ENCODE measurements at places on chromosomes 3 and 15.

- DNase-seq, result peak; percentile 78
These were observed 133.1 kb downstream of the SMAD6 start for GRCh38 chr15:66834881-66835878.

GRCh38 chr15:49235446-49236124 lies 65.5 kb downstream of the GALK2 start:
- peak; percentile 65 for DNase-seq

DNA sequence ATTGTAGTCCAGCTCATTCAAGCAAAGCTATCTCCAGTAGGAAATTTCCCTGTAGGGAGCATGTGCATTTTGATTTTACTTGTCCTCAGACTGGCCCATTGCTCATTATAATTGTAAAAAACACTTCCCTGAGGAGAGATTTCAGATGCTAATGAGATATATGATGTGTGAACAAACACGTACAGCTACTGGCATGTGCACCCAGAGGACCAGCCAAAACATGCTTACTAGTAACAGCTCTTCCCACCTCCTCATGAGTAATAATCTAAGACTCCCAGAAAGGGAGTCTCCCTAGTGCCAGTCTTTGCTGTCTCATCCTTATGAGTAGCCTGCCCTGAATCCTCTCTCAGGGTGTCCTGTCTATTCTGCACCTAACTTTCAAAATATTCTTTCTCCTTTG lies 43.4 kb downstream of the FBXO22 start:
- DNase-seq, result no peak

DNA sequence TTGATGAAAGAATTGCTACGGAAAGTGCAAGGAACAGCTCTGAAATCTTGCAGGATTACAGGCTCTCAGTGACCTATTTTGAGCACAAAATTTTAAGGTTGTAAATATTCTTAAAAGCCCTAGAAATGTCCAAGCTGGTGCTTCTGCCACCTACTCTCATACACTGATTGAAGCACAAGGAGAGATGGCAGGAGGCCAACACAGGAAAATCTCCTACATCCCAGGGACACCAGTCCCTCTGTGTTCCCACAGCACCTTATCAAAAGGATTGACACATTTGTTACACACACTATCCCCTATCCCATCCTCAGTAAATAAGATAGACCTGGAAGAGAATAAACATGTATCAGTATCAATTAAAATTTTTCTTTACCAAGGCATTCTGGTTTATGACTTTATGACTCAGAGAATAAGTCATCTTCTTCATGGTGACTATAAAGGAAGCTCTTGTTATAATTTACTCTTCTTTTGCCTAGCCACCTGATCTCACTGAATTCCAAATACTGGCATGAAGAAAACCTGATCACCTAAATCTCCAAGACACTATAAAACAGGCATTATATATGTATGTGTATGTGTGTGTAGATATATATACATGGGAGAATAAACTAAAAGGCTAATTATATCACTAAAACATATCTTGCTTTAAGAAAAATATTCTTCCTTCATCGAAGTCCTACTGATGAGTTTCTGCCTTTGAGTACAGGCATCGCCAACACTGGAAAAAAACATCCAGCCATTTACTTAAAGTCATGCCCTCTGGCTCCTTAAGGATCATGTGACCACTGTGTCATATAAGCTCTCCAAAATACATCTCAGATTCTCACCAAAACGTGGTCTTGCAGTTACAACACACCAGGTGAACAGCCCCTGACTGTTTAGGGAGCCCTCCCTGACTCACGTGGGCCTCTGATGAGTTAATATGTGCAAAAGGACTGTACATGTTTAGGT lies 208.1 kb upstream of the NR2F2 start:
- no peak for DNase-seq

DNA sequence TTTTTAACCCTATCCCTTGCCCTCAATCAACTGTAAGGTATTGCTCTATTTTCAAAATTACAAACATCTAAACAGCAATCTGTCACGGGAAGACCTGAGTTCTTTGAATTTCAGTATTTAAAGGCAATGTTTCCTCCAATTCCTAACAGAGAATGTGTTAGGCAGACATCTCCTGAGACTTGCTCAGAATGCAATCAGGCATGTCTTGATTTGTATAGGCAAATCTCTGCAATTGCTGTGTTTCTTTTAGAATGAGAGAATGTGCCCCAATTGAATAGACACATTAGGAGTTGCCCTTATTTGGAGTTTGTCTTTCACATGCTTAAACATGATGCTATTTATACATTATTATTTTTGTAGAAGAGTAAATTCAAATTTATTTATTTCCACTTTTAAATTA lies 205.6 kb downstream of the CADM2 start:
- no peak for DNase-seq

DNA sequence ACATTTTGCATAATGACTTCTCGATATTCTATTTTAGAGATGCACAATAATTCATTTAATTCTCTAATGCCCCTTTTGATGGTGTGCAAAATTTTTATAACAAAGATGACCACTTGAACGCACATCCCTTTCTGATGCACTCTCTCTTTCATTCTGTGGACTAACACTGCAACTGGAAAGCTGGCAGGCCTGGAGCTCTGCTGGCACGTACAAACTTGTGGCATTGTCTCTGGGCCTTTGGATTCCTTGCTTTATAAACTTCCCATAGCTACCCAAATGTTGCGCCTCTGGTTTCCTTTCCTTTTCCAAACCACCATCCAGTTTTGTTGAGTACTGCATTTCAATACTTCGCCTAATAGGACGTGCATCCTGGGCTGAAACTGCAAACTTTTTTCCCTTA lies 194.5 kb upstream of the CFAP20DC start:
- DNase-seq, result no peak

DNA sequence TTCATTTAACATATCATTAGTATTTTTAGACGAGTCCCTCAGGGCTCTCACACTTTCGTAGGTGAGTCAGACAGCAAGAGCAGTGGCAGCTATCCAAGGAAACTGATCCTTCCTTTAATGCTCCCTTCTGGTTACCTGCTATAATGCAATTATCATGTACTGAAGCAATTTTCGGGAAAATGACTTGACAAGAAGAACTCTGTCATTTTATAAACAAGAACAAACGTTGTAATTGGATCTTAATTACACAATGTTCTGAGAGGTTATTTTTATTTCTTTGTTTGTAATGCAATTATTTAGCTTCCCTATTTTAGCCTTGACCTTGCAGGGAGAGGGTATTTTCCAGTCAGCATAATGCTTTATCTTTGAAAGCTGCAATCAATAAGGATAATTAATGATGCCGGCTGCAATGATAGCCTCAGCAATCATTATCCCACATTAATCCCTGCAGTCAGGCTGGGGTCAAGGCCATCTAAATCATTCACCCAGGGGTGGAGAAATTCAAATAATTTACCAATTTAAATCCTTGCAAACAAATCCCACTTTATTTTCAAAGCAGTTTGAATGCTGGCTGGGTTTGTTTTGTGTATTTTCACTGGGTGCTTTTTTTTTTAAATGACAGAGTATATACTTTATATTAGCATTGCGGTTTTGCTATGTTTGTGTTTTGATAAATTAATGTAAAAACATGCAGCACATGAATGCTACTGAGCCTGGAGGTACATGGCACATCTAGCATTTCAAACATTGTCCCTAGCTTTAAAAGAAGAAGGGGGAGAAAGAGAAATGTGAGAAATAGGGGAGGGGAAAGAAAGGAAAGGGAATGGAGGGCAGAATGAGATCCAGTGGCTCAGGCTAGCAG lies 249.9 kb downstream of the SHOX2 start:
- no peak for DNase-seq

- DNase-seq, result no peak
These were observed 9.9 kb downstream of the CHAC1 start for GRCh38 chr15:40963201-40963600.

GRCh38 chr3:187706971-187707370 lies 4.6 kb upstream of the RTP2 start:
- no peak for DNase-seq
